NCI-H524 treated with DMSO at 0.1 percent for 48 hours (cell line): ENCODE measurements at places on chromosomes 13 and 19.

DNA sequence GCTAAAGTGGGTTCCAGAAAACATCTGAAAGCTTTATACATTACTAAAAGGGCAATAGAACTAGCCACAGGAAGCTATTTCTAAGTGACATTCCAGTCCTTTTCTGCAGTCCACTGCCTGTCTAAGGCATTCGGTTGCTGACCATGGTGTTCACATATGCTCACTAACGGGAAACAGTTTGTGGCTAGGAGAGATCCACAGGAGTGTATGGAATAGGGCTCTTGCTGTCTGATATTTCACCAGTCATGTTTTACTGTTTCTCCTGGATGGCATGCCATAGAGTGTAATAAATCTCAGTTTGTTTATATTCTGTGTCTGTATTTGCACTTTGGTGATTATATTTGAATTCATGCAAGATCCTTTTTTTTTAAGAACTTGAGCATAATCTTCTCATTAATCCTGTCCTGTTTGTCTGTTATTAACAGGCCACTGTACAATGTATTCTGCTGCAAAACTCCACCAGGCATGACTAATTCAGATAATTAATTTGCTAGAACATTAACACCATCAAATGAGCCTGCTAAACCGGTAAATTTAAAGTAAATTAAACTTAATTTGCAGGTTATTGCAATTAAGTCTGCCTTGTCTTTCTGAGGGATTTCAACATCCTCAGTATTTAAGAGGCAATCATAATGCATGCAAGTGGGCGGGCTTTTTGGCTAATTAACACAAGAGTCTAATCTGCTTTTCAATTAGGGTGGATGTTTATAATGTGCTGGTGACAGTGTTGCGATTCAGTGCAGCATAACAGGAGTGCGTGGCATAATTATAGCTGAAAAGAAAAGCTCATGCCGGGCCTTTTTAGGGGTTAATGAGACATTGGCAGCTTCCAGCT lies 201.3 kb downstream of the POU4F1 start:
- DNase-seq = peak; percentile 17

- DNase-seq = no peak
Measured at GRCh38 chr13:82797876-82798275, 1084.4 kb downstream of the SLITRK1 start.

- DNase-seq = no peak
Measured at GRCh38 chr19:13906521-13906904, 512 bp downstream of the CC2D1A start.

DNA sequence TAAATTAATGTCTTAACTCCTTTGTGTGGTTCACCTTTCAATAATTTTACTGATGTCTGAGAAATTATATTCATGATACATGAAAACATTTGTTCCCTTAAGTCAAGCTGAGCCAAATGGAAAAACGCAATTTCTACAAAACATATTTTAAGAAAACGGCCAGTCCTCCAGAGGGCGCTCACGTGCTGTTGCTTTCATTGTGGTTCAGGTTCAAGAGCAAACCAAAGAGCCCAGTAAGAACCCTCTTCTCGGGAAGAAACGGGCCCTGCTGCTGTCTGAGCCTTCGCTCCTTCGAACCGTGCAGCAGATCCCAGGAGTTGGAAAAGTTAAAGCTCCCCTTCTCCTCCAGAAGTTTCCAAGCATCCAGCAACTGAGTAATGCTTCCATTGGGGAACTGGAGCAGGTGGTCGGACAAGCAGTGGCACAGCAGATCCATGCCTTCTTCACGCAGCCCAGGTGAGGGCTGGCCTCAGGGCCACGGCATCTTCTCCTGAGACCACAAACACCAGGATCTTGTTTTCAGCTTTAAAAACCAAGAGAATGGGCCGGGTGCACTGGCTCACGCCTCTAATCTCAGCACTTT lies 4.3 kb downstream of the FAAP24 start:
- DNase-seq = no peak

- DNase-seq = no peak
Measured at GRCh38 chr13:37313372-37313771, 207.9 kb upstream of the CSNK1A1L start.

- peak; percentile 78 for DNase-seq
Measured at GRCh38 chr13:94549232-94550061, 46.5 kb downstream of the TGDS start.

- no peak for DNase-seq
Measured at GRCh38 chr13:107817647-107818287, 397.6 kb downstream of the LIG4 start.

DNA sequence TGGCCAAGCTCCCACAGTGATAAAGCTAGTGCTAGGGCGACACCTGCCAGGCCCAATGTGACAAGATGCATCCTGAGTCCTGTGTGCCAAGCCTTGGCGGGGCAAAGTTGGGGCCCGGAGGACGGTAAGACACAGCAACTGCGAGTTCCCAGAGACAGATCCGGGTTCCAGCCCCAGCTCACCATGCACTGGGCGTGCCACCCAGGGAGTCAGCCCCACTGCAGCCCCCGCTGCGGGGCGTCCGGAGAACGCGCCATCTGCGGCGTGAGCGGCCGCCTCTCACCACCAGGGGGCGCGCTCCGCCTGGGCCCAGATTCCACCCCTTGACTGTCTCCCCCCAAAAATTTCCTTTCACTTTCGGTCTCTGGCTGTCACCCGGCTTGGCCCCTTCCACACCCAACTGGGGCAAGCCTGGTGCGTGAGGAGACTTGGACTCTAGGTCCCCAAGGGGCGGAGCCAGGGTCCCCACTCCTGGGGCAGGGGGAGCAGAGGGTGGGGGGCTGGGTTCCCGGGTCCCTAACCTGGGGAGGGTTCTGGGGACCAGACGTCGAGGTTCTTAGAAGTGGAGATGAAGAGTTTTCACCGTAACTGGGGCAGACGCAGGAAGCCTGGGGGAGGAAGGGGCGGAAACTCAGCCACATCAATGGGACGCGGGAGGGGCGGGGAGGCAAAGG lies at the start of gene FLT3LG:
Gene FLT3LG (plus strand): TSS at position 348 of the 674 bp plus-strand sequence. CDS start 425 bp downstream, outside the sequence.
- DNase-seq = peak; percentile 9

GRCh38 chr13:40469581-40470310 lies 196.7 kb downstream of the FOXO1 start:
- DNase-seq = no peak

GRCh38 chr13:50831512-50831911 lies 12.0 kb downstream of the DLEU7 start:
- no peak for DNase-seq

GRCh38 chr13:42740753-42741152 lies 40.6 kb upstream of the FAM216B start:
- DNase-seq = no peak

- no peak for DNase-seq
Measured at GRCh38 chr13:111857846-111858560, 208.9 kb upstream of the SOX1 start.

DNA sequence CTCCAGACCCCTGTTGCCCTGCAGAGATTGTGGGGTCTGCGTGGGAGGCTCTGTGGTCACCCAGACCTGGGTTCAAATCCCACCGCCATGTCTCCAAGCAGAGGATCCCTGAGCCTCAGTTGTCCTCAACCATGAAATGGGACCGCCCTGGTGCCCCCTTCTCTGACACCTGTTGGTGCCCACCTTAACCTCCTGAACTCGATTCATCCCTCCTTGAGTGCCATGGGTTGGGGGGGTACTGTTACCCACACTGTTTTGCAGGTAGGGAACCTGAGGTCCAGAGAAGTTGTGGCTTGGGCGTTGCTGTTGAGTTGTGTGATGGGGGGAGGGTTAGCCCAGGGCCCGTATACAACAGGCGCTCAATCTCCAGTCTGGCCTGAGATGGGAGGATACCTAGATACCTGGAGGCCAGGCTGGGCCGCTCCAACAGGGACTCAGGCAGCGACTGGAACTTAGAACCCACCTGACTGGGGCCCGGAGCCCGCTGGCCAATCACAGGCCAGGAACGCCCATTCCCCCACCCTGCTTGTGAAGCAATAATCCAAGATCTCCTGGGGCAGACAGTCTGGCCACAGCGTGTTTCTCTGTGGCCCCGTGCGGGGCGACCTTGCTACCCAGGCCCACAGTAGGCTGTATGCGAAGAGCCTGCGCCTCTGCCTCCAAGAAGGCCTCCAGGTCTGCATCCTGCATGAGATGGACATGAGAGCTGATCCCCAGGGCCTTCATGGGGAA lies 2.8 kb downstream of the ARID3A start:
- no peak for DNase-seq

DNA sequence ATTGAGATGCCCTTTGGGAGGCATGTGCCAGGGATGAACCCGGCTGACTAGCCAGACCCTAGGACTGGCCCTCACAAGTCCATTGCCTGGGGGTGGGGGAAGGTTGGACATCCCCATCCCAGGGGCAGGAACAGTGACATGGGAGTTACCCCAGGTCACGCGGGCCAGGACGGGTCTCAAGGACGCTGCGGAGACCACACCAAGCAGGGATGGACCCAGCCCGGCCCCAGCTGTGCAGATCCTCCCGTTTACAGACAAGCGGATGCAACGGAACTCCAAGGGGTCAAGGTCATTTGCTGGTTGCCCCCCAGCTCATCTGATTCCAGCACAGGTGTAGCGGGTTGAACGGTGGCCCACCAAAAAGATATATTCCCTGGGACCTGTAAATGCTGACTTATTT lies 20.0 kb downstream of the F2RL3 start:
- no peak for DNase-seq
